ENCODE measurements at places on chromosomes 2 and 18.

DNA sequence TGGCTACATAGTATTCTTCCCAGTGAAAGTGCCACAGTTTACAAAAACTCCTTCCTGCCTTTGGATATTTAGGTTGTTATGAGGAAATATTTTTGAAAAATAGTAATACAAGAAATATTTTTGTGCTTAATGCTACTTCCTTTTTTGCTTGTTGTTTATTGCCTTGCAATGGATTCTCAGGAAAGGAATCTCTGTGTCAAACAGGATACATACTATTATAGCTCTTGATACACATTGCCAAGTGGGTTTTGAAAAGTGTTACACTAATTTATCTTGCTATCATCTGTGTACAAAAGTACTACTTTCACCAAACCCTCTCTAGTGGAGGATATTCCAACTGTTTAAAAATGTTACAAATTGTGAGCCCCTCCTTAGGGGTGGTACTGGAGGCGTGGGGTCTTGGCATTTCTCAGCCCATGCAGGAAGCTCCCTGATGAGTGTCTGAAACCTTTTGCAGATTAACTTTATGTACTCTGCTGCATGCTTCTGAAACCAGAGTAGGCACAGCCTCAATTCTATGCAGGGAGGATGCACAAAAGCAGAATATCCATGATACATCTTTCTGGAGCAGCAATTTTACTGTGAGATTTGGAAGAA, 54.5 kb downstream of the EVA1A start:
- DNase-seq = no peak

GRCh38 chr2:195590861-195591205, 66.2 kb upstream of the SLC39A10 start:
- DNase-seq = no peak

GRCh38 chr2:240624950-240625621, at the start of gene GPR35:
TSS of gene GPR35 (plus strand) at chr2:240625480. CDS start at chr2:240629953, 4,473 bp downstream.
- peak; percentile 21 for DNase-seq

DNA sequence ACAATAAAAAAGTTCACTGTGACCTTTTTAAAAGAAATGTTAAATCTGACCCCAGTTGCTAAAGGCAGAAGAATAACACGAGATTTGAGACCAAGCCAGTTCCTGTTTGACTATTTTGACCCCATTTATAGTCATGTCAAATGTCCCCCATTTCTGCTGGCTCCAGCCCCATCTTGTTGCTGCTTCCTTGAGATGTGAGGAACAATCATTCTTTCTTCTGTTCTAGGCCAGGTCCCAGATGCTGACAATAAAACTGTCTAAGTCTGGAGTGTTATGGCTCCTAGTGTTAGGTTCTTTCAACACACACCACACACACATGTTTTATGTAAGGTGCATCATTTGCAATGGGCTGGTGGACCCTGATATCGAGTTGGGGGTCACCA, 92.0 kb upstream of the CYP1B1 start:
- no peak for DNase-seq

DNA sequence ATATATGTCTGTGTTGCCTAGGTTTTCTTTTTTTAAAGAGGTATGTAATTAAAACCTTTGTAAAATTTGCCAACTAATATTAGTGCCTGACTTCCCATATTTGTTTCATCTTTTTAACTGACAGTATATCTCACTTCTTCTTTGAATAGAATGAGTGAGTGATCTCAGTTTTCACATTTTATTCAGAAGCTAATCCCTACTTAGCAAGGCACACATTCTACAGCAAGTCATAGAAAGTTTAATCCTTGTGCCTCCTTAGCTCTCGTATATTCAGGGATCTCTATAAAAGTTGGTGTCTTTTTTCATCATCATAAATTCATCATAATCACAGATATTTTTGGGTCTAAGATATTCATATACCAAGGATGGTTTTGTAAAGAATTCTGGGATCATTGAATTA, 66.6 kb downstream of the RIF1 start:
- DNase-seq = no peak

- DNase-seq = no peak
These were observed 14.4 kb upstream of the PSMA8 start for GRCh38 chr18:26119246-26119645.

GRCh38 chr2:219409619-219410018, 8.6 kb upstream of the DES start:
- DNase-seq = no peak

GRCh38 chr2:203195331-203196036, 43.3 kb upstream of the CYP20A1 start:
- DNase-seq = no peak

- DNase-seq = peak; percentile 42
These were observed 4.6 kb upstream of the LAMA3 start for GRCh38 chr18:23684515-23685197.

- peak; percentile 53 for DNase-seq
These were observed 56.5 kb downstream of the SLC8A1 start for GRCh38 chr2:40395169-40396073.

DNA sequence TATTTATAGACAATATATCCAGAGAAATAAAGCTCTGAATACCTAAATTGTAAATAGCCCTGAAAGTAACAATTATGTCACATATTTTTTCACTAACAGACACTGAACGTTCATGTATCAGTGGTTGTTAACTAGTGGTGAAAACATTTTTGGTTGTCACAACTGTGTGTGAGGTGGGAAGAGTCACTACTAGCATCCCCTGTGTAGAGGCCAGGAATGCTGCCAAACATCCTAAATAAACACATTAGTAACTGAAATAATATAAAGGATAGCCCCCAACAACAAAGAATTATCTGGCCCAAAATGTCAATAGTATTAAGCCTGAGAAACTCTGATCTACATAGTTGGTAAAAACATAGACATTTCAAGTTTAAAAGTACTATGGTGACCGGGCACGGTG, 64.5 kb downstream of the ROCK1 start:
- no peak for DNase-seq

DNA sequence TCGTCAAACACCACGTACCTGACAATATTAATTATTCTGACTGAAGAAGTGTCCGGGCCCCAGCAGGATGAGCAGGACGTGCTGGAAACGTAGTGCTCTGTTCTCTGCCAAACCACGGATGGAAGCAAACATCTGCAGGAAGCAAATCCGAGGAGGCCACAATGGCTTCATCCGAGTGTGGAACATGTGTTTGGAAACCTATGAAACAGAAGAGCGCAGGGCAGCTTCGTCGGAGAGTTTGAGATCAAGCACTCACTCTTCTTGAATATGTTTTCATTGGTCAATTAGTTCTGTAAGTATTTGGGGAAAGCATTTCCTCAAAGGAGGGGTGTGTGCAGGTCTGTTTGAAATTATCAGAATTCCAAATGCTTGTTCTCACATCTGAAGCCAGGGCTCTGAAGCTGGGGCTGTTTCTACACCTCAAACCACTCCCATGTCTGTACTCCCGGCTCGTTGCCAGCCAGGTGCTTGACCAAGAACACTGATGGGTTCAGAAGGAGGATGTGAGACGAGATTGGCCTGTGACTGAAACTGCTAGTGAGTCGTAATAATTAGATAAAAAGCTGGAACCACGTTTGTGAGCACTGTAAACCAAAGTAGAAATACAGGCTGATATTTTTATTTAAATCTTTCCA, 356.6 kb upstream of the SALL3 start:
- no peak for DNase-seq

- no peak for DNase-seq
These were observed 42.0 kb downstream of the MYO5B start for GRCh38 chr18:50152900-50153299.

DNA sequence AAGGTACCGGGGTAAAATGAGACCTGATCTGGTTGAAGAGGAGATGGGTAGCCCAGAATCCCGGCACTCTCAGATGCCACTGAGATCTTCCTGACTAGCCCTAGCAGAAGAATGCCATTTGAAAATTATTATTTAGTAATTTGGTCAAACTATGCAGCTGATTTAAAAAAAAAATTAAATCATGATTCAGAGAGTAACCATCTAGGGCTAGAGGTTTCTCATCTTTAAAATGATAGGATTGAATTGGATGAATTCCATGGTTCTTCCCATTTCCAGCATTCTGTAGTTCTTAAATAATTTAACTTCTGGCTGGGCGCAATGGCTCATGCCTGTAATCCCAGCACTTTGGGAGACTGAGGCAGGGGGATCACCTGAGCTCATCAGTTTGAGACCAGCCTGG, 106.1 kb downstream of the MYO1B start:
- peak; percentile 59 for DNase-seq

DNA sequence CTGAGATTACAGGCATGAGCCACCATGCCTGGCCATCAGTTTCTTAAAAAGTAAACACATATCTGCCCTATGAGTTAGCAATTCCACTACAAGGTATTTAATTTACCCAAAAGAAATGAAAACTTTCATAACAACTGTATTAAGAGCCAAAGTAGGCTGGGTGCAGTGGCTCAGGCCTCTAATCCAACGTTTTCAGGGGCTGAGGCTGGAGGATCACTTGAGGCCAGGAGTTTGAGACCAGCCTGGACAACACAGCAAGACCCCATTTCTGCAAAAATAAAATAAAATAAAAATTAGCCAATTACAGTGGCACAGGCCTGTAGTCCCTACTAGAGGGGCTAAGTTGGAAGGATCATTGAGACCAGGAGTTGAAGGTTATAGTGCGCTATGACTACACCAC, 6.5 kb downstream of the ROCK2 start:
- DNase-seq = no peak

GRCh38 chr18:76449111-76449453, 46.0 kb downstream of the ZNF516 start:
- no peak for DNase-seq

DNA sequence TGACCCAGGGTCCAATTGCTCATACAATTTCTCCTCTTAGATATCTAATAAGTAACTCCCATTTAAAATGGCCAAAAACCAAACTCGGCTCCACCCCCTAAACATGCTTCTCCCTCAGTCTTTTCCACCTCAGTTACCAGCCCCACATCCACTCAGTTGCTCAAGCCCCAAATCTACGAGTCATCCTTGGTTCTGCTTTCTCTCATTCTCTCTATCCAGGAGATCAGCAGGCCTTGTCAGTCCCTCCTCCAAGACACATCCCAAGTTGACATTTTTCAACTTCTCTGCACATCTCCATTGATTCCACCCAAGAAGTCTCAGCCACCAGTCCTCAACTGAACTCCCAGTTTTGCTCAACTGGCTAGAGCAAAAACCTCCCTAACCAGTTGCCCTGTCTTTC, 40.5 kb upstream of the RTN4 start:
- DNase-seq = no peak

DNA sequence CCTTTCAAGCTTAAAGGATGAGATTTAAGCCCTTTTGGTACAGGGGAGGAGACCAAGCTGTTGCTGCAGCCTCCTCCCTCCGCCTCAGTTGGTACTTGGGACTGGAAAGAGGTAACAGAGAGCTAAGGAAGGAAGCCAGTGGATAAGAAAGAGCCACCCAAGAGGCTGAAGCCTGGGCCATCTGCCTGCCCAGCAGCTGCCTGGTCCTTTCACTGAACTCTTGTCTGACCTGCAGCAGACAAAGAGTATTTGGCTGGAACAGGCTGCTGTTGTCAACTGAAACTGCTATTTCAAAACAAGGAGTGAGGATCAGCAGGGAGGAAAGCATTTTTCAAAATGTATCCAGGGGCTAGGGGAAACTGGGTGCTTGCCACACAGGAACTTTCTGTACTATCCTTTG, 30.3 kb downstream of the TNS1 start:
- DNase-seq = no peak

GRCh38 chr2:163681745-163682144, 54.1 kb downstream of the FIGN start:
- DNase-seq = peak; percentile 70

DNA sequence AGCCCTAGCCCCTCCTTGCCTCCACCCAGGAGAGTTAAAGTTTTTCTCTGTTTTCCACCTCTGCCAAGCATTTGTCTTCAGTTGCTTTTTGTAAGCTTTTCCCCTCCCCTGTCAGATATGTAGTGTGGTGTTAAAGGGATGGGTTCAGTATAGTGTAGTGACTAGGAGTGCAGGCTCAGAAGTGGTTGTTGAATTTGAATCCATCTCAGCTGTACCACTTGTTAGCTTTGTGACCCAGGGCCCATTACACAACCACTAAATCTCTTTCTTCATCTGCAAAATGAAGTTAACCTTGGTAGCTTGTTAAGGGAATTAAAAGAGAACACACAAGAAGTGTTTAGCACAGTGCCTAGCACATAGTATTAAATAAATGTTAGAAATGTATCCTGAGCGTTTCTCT, 56.9 kb downstream of the MAP3K20 start:
- DNase-seq = no peak

DNA sequence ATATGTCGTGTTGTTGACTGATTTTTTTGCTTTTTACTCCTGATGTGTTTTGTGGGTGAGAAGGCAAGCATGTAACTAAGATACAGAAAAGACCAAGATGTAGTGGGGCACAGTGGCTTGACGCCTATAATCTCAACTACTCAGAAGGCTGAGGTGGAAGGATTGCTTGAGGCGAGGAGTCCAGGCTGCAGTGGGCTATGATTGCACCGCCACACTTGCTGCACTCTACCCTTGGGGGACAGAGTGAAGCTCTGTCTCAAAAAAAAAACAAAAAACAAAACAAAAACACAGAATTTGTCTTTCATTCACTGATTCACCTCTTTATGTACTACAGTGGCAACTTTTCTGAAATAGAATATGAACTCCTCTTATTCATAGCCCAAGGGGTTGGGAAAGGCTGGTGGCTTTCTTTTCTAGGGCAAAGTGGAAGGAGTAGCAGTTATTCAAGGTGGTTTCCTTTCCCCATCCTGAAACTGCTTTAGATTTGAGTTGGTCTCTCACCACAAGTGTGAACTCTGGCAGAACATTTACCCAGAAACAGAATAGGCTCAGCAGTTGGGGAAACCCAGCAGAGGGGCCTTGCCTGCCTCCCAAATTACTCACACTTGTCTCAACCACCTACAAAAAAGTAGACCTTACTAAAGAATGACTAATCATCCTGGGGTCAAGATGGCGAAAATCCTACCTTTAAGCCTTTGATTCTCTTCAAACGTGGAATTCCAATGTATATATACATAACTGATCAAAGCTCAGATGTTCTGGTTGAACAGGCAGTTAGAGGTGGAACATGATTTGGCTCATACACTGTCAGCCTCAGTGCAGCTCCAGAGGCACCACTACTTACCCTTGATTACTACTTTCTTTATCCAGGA, 6.5 kb downstream of the TANK start:
- DNase-seq = no peak

DNA sequence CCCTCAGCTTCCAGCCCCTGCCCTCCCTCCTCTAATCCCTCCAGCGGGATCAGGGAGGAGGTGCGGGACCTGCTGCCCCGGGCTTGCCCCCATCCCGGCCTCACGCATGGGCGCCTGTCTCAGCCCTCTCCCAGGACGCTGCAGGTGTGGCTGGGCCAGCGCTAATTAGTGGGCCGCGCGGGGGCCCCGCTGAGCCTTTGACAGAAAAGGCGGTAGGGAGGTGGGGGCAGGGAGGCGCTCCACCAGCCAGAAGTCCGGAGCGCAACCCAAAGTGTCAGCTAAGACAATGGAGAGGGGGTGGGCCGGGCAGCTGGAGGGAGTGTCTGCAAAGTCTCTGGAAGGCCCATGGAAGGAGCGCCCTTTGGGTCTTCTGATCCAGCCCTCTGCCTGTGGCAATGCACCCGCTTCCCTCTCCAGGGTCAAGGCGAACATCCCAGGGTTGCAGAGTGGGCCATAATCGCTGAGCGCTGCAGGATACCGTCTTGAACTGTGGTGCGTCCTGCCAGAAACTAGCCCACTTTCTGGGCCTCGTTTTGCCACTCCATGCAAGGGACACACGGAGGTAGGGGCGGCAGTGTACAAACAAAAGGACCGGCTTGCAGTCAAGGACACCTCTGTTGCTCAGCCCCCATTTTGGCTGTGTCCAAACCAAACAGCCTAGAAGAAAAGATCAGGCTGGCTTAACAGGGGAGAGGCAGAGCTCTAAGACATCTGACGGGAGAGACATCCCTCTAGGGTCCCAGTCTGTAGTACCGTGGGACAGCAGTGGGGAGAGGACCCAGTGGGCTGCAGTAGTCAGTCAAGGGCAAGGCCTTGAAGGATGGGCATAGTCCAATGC, 3.5 kb downstream of the ATP6V1B1 start:
- DNase-seq = no peak

- peak; percentile 5 for DNase-seq
These were observed 125.1 kb downstream of the PMAIP1 start for GRCh38 chr18:60024857-60025256.

Measured in fibroblast of lung (primary cell).